Fibroblast of skin of left biceps (primary cell): ENCODE measurements at places on chromosomes 7 and 10.

- no peak for DNase-seq
These were observed 67.9 kb downstream of the MTURN start for GRCh38 chr7:30202671-30203070.

- DNase-seq, result no peak
These were observed 106.1 kb downstream of the KCNMA1 start for GRCh38 chr10:77531441-77532001.

- no peak for DNase-seq
These were observed 32.4 kb downstream of the ACTA2 start for GRCh38 chr10:88920198-88920597.

DNA sequence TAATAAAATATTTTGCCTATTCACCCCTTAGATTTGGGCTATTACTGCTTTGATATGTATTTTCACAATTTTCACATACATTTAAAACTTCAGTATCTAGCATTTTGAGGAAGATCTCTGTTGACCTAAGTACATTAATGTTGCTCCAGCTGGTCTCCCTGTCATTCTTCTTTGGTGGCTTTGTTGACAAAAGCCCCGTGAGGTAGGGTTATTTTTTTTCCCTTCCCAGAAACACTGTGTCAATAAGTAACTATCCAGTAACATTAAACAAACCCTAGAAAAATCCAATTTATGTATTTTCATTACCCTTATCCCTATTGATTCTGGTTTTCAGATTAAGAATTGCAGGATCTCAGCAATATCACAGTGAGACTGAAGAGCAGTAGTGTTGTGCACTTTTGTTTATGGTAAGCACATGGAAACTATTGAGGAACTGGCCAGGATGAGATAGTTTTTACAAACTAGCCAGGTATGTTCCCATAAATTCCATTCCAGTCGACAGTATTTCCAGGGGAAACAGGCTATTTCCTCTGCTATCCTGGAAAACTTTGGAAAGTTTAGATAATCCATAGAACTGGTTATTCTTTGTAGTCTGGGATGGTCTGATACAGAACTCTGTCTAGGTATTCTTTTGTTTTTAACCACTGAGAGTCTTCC is 198.2 kb downstream of the PON1 start:
- DNase-seq, result no peak
